ENCODE measurements at places on chromosomes 4 and X.

DNA sequence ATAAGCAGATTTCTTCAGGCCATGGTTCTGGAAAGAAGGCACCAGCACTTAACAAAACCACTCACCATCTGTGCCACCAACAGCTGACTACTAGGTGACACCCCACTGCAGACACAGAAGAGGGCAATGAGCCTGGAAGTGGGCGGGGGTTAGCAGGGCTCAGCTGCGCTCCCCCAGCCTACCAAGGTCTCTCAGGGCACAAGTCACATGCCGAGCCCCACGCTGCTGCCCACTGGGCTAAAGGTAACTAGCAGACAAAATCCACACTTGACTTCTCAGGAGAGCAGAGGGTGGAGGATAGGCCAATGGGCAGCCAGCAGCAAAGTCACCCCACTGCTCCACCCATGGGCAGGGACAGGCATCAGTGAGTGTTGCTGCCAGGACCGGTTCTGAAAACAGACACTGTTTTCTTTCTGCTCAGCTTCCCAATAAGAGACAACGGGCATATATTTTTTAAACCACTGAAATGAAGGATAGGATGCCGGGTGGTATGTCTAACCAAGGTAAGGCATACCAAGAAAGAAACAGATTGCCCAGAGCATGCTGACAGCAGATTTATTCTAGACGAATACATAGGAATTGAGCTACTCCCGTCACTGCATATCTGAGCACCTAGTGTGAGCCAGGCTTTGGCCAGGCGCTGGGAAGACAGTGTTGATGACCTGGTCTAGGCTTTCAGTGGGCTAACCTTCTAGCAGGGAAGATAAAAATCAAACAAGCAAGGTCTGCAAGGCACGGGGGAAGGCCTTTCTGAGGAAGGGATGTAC lies 20.1 kb downstream of the ACSL1 start:
- H3K27me3 ChIP-seq: no peaks in the 10 kb centered on the region
- H3K36me3 ChIP-seq: no peaks in the 10 kb centered on the region
- H3K4me1 ChIP-seq: peaks cover 31% of the 10 kb centered on the region
- H3K27ac ChIP-seq: peak overlapping the region; percentile 71
- peak overlapping the region; percentile 46 for H3K4me3 ChIP-seq
- DNase-seq: peak; percentile 44

GRCh38 chr4:86329431-86329830 lies 30.4 kb downstream of the MAPK10 start:
- no peak for DNase-seq
- H3K4me3 ChIP-seq: no peak overlapping the region
- no peaks in the 10 kb centered on the region for H3K4me1 ChIP-seq
- no peaks in the 10 kb centered on the region for H3K36me3 ChIP-seq
- no peaks in the 10 kb centered on the region for H3K27me3 ChIP-seq

DNA sequence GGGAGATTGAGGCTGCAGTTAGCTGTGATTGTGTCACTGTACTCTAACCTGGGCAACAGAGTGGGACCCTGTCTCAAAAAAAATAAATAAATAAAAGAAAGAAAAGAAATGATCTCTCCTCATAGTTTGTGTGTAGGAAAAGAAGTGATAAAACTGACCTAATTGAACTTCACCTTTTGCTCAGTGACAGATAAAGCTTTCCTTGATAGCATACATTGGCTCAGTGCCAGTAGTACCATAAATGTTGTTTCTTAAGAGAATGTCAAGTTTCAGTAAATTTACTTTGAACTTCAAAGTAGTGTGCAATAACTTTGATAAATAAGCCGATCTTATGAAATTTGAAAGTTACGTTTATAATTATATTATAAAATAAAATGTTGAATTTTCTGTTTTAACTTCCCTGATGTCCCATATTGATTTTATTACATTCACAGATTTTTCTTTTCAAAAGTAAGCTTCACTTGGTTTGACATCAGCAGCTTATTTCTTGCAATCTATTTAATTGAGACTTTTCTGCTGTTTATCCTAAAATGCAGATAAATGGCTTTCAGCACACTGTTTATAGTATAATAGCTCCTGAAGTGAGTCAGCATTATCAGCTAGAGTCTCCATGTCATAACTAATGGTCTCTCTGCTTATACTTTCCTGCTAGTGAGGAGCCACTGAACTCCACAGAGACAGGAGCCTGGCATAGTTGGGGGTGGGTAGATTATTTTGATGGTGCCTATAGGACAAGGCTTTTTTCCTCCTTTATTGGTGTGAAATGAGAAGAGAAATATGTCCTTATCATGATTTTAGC lies 330.1 kb downstream of the BMPR1B start:
- H3K4me1 ChIP-seq: no peaks in the 10 kb centered on the region
- H3K36me3 ChIP-seq: no peaks in the 10 kb centered on the region
- H3K27ac ChIP-seq: no peak overlapping the region
- no peak overlapping the region for H3K4me3 ChIP-seq
- DNase-seq: no peak
- H3K27me3 ChIP-seq: no peaks in the 10 kb centered on the region

- no peak overlapping the region for H3K27ac ChIP-seq
- H3K4me3 ChIP-seq: no peak overlapping the region
- peaks cover 10% of the 10 kb centered on the region for H3K4me1 ChIP-seq
- DNase-seq: no peak
- H3K27me3 ChIP-seq: peaks cover 1% of the 10 kb centered on the region
Measured at GRCh38 chr4:123415977-123416376, 19.4 kb downstream of the SPRY1 start.

DNA sequence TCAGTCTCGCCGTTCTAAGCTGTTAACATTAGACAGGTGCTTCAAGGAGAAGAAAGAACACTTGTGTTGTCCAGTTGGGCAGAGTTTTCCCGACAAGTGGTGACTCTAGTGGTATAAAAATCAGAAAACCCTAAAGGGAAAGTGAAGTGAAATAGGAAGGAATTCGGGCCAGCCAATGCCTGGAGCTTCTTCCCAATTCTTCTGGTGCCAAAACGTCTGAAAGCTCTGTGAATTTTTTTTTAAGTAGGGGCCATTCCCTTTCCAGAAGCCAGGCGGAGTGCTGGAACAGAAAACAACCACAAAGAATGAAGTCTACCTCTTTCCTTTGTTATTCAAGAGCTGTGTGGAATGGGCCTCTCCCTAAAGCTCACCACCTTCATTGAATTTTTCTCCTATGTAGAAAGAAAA lies 43.1 kb upstream of the PPARGC1A start:
- H3K4me3 ChIP-seq: no peak overlapping the region
- DNase-seq: no peak

DNA sequence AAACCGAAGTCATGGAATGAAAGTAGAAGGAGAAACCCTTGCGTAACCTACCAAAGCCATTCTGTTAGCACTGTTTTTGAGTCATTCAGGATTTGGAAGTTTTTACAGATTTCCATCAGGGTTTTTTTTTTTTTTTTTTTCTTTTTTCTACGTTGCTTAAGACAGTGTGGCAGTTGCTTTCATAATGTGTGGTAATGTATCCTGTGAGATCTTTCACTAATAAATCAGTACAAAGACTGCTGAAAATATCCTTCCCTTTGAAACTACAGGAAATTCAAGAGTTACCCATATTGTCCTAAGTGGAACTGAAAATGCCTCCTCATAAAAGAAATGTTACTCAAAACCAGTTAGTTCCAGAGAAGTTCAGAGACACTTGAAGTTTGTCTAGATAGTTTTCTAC lies 137.8 kb downstream of the RAPGEF2 start:
- peaks cover 3% of the 10 kb centered on the region for H3K4me1 ChIP-seq
- DNase-seq: no peak
- H3K27ac ChIP-seq: no peak overlapping the region
- no peaks in the 10 kb centered on the region for H3K27me3 ChIP-seq
- no peak overlapping the region for H3K4me3 ChIP-seq
